GM04503 (cell line): ENCODE measurements at places on chromosomes 7 and 10.

GRCh38 chr10:124641282-124642087 lies 102.7 kb downstream of the FAM53B start:
- DNase-seq: peak; percentile 28

DNA sequence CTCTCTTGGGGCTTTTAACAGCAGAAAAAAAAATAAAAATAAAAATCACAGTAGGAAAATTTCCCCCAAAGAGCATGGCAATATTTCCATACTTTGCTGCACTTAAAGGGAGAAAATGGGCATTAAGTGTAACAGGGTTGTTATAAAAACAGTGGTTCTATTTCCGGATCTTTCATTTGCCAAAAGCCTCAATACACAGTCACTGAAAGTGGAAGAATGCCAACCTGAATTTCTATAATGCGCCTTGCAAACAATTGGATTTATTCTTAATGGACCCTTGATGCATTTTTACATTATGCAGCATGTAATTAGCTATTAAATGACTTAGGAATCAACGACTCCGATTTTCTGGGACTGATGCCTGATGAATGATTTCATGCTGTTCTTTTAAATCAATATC lies 127.6 kb upstream of the NANOS1 start:
- DNase-seq: no peak

DNA sequence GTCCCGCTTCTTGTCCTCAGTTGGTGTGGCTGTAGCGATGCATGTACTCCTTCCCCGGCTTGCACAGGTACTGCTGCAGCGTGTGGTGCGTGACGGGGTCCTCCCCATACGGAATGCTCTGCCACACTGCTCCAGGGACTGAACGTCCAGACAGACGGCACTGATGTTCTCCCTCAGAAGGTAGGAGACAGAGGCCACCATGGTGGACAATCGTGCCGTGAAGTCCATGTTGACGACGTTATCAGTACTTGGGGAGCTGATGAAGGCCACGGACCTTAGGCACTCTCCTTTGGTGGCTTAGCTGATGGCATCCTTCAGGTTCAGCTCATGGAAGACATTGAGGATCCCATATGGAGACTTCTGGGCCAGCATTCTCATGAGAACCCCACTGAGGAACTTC lies 37.4 kb downstream of the AGAP6 start:
- DNase-seq: no peak

DNA sequence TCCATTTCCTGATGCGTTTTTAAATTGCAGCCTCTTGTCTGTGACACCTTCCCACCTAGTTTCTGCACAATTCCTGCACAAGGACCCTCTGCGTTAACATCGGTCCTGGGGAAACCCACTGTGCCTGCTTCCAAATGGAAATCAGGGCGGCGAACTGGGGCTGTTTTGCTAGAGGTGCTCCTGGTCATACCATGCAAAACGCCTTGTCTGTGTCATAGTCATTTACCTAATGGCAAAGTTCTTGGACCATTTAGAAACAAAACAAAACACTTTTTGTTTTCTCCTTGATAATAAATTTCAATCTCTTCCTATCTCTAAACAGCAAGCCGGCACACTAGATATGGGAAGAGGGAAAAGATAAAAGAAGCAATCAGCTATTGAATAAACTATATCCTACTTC lies 206.9 kb upstream of the KLF14 start:
- no peak for DNase-seq

GRCh38 chr10:121696854-121697253 lies 98.6 kb upstream of the FGFR2 start:
- DNase-seq: no peak

DNA sequence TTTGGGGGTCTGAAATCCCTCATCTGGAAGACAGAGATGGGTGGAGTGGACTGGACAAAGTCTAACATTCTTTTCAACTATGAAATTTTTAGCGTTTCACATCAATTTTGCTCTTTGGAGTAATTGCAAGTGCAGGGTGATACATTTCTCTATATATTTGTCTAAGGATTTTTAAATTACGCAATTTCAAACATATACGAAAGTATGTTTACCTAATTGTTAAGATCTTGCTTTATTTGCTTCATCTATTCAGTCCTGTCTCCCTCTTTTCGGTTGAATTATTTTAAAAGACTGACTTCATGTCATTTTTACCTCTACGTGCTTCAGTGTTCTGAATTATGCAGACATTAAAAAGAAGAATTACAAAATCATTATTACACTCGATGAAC lies 101.9 kb upstream of the CREB5 start:
- DNase-seq: no peak

DNA sequence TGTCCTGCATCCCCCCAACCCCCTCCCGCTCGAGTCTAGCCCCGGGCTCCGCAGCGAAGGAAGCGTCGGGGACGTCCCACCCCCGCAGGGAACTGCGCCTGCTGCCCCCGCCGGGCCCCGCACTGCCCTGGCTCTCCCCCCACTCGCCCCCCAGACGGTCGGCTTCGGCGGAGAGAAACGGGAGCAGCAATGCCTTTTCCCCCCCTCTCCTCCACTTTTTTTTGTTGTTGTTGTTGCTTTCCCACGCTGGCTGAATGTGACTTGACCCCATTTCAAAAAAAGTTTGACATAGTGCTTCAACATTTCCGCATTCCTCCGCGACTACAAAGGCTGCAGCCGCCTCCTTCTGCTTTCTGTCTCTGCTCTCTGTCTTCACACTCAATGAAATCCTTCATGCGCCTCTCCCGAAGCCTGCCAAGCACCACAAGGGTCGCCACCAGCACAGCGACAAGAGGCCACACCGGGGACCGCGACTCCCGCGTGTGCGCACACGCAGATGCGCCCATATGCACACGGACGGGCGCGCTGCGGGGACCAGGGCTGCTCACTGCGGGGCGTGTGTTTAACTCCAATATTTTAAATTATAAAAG lies 1.0 kb downstream of the CDK6 start:
- DNase-seq: no peak

DNA sequence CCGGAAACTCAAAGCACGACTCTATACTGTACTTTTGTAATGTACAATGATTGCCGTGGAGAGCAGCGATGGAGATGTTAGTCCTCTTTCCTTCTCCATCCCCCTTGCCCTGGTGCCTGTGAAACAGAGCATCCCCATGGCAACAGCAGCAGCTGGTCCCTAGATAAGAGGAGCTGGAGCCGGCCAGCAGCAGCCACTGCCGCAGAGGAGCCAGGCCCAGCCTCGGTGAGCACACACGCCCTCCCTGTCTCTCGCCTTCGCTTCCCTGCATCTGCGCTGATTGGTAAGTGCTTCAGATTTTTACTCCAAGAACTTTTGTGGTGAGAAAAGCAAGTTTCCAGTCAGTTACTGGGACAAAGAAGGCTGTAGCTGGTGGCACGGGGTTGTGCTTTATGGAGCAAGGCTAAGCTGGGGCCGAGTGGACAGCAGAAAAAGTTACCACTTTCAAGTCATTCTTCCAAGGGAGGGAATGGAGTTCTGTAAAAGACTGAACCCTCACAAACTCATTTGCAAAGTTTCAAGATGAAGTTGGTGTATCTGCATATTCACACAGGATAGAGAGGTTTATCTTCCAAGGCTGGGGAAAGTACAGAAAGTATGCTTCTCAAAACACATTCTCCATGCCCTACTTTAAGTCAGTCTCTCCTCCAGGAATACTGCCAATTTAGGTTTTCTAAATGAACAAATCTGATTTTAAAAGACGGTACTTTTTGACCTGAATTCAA lies at the start of gene PPP1R17:
PPP1R17 (plus strand) TSS at position 192 of the 725 bp plus-strand sequence. CDS start 5,227 bp downstream, outside the sequence.
- no peak for DNase-seq

DNA sequence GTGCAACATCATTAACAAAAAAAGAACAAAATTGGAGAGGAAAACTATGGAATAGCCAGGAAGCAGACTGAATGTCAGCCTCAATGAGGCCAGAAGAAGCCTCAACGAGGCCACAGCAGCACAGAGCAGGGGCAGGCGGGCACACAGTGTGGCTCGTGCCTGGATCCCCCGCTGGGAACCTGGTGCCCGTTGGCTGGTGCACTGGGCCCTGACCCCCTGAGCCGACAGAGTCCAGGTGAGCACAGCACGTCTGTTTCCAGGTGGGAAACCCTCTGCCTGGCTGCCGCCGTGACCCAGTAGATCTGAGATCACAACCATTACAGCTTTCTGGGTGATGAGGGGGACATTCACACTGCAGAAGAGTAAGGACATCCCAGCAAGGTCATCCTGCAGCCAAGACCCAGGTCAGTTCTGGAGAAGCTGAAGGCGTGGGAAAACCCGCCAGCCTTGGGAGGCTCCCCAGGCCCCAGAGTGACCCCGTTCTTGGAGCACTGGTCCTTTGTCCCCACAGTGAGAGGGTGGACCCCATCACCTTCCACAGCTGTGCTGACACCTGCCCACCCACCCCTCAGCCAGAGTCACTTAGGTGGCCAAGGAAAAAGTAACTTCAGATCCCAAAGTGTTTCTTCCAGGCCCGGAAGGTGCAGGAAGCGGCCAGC lies 222.1 kb downstream of the ADARB2 start:
- DNase-seq: no peak

GRCh38 chr7:105512415-105512814 lies 9.7 kb downstream of the PUS7 start:
- no peak for DNase-seq

DNA sequence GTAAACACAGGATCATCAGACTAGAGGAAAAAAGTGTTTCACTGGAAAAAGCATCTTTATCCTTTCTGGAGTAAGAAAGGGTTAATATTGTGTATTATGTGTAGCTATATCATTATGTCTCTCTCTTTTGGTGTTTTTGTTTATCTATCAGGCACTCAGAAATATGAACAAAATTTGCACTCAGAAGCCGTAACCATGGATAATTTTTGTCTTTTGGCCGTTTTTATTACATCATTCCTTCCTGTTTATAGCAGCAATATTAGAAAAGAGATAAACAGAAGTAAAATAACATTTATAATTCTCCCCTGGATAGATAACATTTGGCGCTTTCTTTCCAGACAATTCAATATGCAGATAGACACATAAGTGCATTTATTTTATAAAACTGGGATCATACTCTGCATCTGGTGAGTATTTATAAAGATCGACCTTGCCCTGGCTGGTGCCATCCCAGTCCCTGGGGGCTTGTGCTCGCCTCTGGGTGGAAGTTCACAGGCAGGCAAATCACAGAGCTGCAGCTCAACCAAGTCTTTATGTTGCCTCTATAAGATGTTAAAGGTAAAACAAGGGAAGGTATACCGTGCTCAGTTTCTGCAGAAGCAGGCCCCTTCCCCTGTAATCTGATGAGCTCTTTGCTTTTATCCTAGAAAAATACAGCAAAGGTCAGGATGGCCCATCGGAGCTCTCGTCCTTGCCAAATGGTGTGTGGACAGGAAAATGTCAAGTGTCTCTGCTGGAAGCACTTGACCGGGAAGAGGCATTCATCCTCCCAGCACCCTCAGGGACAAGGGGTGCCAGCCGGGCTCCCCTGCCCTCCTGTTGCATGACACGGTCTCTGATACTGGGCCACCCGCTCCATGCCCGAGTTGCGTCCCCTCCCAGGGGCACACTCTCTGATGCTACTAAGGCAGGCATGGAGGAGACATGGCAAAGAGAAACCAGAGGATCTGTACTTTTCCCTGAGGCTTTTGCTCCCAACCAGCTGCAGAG lies 43.9 kb downstream of the PYROXD2 start:
- DNase-seq: no peak

GRCh38 chr7:128836729-128837348 lies 6.6 kb downstream of the FLNC start:
- DNase-seq: no peak

GRCh38 chr7:135770139-135770710 lies 21.6 kb upstream of the FAM180A start:
- DNase-seq: no peak

- no peak for DNase-seq
These were observed 214.4 kb downstream of the CREB5 start for GRCh38 chr7:28626624-28627262.

DNA sequence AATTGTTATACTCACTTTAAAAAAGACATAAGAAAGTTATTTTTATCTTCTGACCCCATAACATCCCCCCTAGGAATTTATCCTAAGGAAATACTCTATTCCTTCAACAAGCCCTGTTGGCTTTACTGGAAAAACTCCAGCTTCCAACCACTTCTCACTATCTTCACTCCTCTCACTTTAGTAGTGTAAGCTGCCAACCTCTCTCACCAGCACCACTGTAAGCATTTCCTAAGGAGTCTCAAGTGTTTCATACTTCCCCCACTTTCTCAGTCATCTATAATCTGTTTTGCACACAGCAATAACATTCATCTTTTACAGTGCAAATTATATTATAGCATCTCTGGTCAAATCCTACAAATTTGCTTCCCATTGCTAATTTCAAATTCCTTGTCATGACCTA lies 45.8 kb downstream of the GPR85 start:
- DNase-seq: no peak

DNA sequence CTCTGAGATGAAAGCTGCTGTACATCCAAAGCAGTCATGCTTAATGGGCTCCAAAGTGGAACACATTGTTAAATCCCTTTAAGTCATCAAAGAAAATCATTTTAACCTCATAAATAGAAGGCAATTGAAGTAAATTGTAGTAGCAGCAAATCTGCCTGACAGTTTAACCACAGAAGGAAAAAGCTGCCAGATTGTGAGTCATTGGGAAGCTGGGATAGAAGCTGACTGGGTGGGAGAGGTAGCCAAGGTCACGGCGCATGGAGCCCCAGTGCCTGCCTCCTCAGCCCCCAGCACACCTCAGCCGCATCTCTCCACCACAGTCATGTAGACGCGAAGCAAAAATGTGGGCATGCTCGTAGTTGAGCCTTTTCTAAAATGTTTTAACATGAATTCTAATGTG lies 44.0 kb downstream of the TARP start:
- peak; percentile 22 for DNase-seq

GRCh38 chr10:104322416-104322782 lies 15.9 kb downstream of the ITPRIP start:
- no peak for DNase-seq

DNA sequence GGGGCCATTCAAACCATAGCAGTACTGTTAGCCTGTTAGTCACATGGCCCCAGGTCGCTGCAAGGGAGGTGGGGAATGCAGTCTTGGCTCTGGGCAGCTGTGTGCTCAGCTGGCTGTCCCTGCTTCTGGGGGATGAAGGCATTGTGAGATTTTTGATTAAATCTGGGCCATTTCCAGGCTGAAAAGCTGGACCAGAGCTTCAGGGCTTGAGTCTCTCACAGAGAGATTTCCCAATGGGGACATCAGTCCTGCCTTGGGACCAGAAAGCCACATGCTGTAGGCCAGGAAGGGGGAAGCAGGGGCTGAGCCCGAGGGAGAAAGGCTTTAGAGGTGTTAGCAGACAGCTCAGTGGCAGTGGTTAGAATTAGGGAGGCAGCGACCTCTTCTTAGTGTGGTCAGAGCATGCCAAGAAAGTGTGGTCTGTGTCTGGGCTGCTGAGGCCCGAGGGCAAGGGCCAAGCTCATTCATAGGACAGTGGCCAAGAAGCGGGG lies 33.6 kb downstream of the PALD1 start:
- DNase-seq: no peak

DNA sequence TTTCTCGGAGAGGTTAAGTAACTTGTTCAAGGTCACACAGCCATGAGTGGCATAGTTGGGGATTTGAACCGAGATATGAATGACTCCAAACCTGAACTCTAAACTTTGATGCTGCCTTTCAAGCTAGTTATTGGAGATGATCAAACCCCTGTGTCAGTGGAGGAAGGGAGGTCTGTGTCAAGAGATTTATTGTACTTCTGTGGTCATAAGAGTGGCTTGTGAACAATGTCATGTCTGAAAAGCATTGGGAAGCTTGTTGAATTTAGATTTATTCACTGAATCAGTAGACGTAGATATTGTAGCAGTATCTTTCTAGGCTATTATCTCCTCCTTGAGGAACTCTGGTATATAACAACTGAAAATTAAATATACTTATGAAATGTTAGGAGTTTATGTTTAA lies 27.3 kb downstream of the SNX10 start:
- no peak for DNase-seq

- peak; percentile 45 for DNase-seq
These were observed 79.0 kb upstream of the ODAD2 start for GRCh38 chr10:28077889-28078288.
